ENCODE measurements at places on chromosomes 7 and 10.

GRCh38 chr7:75916259-75916658 lies 1.3 kb downstream of the POR start:
- DNase-seq, result no peak

- no peak for DNase-seq
These were observed 14.0 kb downstream of the INHBA start for GRCh38 chr7:41688906-41689305.

DNA sequence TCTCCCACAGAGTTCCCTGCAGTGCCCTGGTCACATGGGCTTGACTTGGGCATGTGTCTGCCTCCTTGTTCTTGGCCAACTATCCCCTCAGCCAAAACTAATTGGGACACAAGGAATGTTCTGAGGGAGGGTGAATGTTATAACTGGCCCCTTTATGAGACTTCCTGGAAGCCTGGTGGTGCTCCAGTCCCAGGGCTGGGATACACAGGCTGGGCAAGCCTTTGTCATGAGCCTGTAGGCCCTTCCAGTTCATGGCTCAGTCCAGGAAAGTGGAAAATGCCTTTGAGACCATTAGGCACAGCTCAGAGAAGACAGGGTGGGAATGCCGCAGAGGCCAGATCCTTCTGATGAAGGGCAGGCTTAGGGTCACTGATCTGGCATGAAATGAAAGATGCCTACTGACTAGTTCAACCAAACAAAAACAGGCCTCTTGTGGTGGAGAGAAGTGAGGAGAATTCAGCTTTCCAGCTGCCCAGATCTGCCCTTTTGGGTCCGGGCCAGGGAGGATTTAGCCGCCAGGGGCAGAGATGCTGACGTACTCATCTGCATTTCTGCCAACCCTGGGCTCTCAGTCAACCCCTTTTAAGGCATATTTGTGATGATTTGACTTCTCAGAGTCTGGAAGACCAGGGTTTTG lies 961.5 kb downstream of the KCNMA1 start:
- no peak for DNase-seq

- no peak for DNase-seq
These were observed 251.6 kb upstream of the MKLN1 start for GRCh38 chr7:131076032-131076431.

- peak; percentile 59 for DNase-seq
These were observed 29.7 kb upstream of the SEC61G start for GRCh38 chr7:54788664-54789063.

- no peak for DNase-seq
These were observed 616.9 kb upstream of the GHITM start for GRCh38 chr10:83522456-83522855.

DNA sequence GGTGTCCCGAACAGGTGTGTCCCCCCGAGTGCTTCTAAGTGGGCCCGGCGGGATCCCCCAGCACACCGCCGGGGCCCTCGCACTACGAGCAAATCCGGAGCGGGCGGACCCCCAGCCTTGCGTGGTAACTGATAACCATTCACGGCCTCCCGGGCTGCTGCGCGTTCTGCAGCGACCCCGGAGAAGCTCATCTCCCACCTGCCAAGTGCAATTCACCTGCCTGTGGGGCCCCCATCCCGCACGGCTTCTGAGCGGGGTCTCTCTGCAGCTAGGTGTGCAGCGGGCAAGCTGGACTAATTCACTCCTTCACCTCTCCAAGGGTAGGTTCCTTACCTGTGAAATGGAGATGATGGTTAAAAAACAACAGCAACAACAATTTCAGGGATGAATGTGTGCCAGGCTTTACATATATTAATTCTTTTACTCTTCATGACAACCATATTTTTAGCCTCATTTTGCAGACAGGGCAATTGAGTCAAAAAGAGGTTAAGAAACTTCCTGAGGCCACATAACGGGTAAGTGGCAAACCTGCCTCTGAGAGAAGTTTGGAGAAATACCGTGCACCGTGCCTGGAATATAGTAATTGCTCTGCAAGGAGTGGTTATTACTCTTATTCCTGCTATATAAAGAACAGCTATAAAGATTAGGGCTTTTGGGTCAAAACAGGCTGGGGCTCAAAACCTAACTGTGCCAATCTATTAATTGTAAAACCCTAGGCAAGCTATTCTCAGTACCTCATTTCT lies 652 bp upstream of the PODXL start:
- no peak for DNase-seq

GRCh38 chr7:29808075-29808801 lies 1.9 kb downstream of the WIPF3 start:
- DNase-seq, result no peak

DNA sequence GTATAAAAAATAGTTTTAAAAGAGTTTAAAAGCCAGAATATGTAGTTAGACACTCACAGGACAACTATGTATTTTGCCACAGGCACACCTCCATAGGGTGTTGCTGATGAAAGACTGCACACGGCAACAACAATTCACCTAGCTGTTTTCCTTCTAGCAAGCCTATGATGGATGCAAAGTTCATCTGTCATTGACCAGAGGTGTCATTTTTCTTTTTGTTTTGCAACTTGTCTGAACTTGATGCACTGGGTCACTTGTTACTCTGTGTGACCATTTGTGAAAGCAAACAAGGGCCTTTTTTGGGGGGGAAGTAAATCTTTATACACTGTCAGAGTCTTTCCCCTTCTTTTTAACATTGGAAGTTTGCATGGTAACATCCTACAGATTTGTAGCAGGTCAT lies 258.0 kb upstream of the SEMA3A start:
- no peak for DNase-seq

- no peak for DNase-seq
These were observed 90.2 kb upstream of the STEAP4 start for GRCh38 chr7:88396948-88397322.

DNA sequence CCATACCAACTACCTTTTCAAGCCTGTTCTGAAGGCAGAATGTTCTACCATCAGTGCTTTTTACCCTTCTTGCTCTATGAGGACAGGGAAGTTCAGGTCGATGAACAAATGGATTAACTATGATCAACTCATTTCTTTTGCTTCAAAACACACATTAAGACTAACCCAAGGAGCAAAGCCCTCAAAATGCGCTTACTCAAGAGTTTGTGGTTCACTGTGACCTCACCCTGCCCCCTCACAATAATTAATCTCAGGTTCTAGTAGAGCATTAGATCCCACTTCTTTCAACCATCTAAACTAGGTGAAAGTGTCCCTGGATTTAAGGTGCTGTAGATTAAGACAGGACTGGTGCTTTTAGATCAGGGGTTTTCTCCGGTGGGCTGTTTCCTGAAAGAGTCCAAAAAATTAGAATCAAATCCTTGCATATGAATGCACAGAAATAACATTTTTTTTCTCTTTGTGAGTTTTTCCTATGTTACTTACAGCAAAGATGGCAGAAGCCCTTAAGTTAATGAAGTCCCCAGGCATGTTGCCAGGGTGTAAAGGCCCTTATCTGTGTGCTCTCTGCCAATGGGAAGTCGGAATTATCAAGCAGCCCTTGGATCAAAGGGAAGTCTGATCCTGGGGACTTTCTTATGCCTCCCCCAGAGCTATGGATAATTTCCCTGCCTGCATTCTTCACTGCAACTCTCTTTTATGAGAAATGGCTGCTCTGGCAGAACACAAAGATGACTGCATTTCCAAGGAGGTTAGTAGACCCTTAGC lies 205.5 kb upstream of the STK17A start:
- DNase-seq, result no peak

DNA sequence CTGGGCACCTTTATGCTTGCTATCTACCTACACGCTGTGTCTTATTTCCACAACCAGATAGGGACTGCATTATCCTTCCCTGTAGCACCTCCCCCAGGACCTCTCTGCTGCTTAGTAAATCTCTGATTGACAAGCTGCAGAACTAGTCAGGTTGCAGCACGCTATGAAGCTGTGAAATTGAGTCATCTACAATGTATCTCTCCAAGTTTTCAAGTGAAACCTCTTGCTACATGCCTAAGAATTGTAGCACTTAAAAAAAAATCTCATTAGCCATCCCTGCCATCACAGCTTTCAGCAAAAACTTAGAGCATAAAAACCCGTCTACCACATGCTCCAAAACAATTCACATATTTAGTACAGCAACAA lies 69.7 kb upstream of the FGFR2 start:
- DNase-seq, result no peak

- DNase-seq, result no peak
These were observed 51.2 kb upstream of the LBX1 start for GRCh38 chr10:101280511-101280910.

DNA sequence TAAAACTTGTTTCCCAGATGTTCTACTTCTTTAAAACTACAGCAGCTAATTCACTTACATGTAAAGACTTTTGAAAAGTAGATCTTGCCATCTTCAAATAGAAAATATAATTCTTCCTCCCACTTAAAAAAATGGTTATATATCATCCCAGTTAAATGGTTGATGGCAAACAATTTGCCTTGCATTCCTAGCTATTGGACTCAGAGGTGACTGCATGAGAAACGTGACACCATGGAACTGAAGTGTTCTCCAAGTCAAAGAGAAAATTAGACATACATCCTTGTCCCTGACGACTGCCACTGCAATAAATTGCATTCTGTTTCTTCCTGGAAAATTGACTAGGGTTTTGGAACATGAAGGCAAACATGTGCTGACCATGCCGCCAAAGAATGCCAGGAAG lies 95.0 kb upstream of the POM121L12 start:
- DNase-seq, result no peak

- DNase-seq, result no peak
These were observed 19.2 kb upstream of the SMO start for GRCh38 chr7:129169171-129169671.

DNA sequence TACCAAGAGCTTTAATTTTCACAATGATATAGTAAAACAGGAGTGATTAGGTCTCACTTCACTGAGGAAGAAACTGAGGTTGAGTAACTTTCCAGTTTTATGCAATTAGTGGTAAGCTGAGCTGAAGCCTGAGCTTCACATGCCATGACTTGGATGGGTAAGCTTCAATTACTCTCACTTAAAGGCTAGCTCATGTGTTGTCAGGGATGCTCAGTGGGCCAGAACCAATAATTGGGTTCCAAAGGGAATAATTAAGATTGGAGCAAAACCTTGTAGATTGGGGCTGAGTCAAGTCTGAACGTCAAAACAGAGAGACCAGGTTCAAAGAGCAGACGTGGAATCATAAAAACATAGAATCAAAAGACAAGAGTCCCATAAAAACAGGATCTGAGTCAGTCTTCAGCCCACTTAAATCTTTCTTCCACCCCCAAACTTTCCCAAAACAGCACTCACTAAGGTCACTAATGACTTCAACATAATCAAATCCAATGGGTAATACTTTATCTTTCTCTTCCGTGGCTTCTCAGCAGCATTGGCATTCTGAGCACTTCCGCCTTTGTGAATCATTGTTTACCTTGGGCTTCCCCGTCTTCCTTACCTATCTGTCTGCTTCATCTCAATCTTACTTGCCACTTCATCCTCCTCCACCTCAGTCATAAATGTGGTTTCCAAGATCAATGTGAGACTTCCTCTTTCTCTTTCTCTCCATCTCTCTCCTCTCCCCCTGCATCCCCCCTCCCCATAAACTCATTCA lies 23.0 kb upstream of the EGFR start:
- peak; percentile 80 for DNase-seq

- DNase-seq, result no peak
These were observed 8.7 kb downstream of the NCAPG2 start for GRCh38 chr7:158695726-158696452.

- no peak for DNase-seq
These were observed 749.1 kb upstream of the POT1 start for GRCh38 chr7:125678771-125679170.

GRCh38 chr10:21526860-21527597 lies 1.5 kb upstream of the SKIDA1 start:
- DNase-seq, result no peak

DNA sequence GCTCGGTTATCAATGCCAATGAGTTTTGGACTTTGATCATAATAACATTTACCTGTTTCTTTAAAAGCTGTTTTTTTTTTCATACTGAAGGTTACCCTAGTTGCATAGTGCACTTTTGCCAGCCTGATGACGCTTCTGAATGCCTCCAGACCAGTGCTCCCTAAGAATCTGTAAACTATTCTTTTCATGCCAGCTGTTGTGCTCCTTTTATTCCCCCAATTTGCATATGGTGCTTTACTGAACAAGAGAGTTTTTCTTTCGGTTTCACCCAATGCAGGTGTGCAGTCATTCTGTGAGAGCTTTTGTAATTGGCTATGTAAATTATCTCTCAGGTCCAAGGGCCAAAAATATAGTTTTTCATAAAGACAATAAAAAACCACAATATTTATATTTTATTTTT lies 48.1 kb upstream of the GLCCI1 start:
- no peak for DNase-seq

Data from SW 1271 (cell line).